Kasumi-1 (cell line): ENCODE measurements at places on chromosomes 1 and 21.
A peak's percentile ranks its signal among the peaks of the same experiment; 100 is the strongest.

GRCh38 chr1:59664166-59664565 lies 150.6 kb upstream of the HOOK1 start:
- DNase-seq, result no peak

- DNase-seq, result peak; percentile 57
Measured at GRCh38 chr1:31788825-31789256, 24.7 kb upstream of the ADGRB2 start.

DNA sequence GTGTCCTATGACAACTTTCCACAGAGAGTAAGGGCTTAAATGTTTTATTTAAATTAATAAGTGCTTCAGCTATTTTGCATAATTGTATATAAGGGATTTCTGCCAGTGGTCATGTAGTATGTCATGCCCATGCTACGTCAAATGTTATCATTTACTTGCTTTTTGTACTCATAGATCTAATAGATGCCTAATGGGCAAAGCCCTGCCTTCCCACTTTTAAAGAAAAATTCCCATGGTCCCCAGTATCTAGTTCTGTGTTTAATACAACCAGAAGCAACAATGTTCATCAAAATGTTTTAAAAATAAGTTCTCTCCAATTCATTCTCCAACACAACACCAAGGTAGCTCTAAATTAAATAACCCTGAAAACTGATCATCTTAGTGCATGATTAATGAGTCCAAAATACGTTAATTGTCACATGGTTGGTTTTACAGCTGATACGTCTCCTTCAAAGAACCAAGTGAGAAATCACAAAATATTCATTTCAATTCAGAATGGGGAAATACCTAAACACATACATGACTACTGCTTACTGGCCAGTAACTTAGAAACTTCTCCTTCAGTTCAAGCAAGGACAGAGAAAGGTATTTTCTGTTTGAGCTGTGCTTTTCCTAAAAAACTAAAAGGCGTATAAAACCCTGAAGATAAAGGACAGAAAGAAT lies 49.1 kb upstream of the SDC3 start:
- DNase-seq, result no peak

DNA sequence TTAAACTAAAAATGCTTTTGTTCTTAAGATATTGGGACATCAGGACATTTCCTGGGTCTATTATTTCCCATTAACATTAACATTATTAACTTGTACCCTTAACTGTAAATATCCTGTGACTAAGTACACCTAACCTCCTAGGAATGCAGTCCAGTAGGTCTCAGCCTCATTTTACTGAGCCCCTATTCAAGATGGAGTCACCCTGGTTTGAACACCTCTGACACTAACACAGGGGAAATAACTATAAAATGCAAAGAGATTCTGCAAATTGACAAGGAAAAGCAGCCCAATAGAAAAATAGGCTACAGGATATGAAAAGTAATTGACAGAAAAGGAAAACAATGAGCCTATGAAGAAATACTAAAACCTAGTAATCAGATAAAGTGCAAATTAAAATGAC lies 11.6 kb upstream of the NCMAP start:
- no peak for DNase-seq

- no peak for DNase-seq
Measured at GRCh38 chr1:88399690-88400089, 284.4 kb upstream of the PKN2 start.
